Gastrocnemius medialis (tissue), 4 donors: ENCODE measurements at places on chromosomes 5 and 9. TPM values are rescaled to one million over a fixed set of nuclear protein-coding genes. Genes with fewer than 3 reads are reported as not detected.
A peak's percentile ranks its signal among the peaks of the same experiment; 100 is the strongest.

The TSSK1B gene
- total RNA-seq, result not detected

DNA sequence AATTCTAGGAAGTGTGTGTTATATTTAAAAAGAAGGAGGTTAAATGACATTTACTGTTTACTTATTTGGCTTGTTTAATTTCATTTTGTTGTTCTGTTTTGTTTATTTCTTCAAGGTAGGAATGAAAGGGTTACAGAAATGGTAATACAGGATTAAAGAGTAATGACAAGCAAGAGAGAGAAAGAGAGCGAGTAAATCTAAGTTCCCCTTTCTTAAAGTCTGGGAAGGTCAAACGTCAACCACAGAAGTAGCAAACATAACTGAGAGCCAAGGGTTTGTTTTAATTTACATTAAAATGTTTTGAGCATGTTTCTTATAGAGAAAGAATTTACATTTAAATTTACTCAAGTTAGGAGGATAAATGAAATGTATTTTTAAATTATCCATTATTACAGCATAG lies 18.7 kb downstream of the HCN1 start:
- no peak for DNase-seq

DNA sequence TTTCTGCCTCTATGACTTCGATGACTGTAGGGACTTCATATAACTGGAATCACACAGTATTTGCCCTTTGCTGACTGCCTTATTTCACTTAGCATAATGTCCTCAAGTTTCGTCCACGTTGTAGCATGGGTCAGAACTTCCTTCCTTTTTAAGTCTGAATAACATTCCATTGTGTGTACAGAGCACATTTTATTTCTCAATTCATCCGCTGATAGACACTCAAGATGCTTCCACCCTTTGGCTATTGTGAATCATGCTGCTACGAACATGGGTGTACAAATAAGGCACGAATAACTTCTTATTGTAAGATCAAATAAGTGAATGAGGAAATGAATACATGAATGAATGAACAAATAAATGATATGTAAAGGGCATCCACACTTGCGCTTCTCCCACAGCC lies 13.0 kb downstream of the BARX1 start:
- no peak for DNase-seq

- no peak for DNase-seq
These were observed 138.9 kb downstream of the FBN2 start for GRCh38 chr5:128399111-128399510.

GRCh38 chr5:127587246-127587917 lies 61.5 kb upstream of the CTXN3 start:
- DNase-seq, result no peak

DNA sequence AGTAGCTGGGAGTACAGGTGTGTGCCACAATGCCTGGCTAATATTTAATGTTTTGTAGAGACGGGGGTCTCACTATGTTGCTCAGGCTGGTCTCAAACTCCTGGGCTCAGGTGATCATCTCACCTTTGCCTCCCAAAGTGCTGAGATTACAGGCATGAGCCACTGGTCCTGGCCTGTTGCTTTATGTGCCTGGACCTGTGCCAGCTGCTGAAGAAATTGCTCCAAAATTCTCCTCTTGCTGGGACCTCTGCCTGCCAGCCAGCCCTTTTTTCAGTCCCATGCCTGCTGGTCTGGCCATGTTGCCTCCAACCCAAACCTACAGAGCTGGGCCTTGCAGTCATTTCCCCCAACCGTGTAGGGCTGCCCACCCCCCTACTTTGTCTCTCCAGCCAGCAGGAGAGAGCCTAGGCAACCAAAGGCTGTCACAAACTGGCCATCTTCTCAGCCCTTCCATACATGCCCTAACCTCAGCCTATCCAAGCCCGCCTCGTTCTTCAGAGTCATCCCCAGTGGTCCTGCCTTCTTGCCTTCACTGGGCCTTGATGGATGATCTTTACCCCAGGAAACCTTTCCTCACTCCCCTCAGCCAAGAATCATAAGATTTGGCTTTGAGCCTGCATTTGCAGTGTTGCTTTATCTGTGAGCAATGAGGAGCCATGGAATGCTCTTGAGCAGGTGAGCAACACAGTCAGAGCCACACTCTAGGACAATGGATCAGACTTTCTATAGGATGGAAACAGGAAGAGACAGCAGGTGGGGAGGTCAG lies 27.4 kb upstream of the SYNPO start:
- peak; percentile 58 for DNase-seq

DNA sequence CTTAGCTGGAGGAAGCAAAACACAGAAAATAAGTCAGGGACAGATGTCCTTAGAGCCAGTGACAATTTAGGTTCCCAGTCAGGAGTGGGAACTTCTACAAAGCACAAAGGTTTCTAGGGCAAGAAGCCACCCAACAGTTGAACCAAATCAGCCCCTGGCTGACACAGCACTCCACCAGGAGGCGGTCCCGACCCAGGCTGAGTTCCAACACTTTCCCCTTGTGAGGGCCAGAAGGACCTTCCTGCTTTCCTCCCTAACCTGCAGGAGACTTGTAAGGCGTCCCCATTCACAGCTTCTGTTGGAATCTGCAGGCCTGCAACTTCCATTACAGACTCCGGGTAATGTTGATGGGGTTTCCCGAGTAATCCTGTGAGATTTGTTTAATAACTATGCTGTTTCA lies 416.4 kb upstream of the IRX1 start:
- DNase-seq, result no peak

- no peak for DNase-seq
These were observed 112.5 kb upstream of the LARP1 start for GRCh38 chr5:154642499-154643245.

The FOXI1 gene
- not detected for total RNA-seq

The C5 gene
- total RNA-seq, result 0.22 TPM

GRCh38 chr9:136660971-136661550 lies 1.7 kb upstream of the EGFL7 start:
- DNase-seq, result no peak

The OMD gene
- total RNA-seq, result 4.0 TPM

- DNase-seq, result peak; percentile 15
These were observed 383.8 kb downstream of the TMEM232 start for GRCh38 chr5:110342683-110343082.

GRCh38 chr9:129253803-129254381 lies 75.8 kb upstream of the IER5L start:
- DNase-seq, result no peak

- no peak for DNase-seq
These were observed 30.7 kb upstream of the CORO2A start for GRCh38 chr9:98222885-98223691.

- no peak for DNase-seq
These were observed 117.5 kb upstream of the OR13F1 start for GRCh38 chr9:104386425-104387069.

GRCh38 chr5:112757468-112758208 lies 20.0 kb downstream of the APC start:
- DNase-seq, result no peak

The GABRA1 gene
- total RNA-seq, result not detected

The SMIM33 gene
- total RNA-seq, result not detected

DNA sequence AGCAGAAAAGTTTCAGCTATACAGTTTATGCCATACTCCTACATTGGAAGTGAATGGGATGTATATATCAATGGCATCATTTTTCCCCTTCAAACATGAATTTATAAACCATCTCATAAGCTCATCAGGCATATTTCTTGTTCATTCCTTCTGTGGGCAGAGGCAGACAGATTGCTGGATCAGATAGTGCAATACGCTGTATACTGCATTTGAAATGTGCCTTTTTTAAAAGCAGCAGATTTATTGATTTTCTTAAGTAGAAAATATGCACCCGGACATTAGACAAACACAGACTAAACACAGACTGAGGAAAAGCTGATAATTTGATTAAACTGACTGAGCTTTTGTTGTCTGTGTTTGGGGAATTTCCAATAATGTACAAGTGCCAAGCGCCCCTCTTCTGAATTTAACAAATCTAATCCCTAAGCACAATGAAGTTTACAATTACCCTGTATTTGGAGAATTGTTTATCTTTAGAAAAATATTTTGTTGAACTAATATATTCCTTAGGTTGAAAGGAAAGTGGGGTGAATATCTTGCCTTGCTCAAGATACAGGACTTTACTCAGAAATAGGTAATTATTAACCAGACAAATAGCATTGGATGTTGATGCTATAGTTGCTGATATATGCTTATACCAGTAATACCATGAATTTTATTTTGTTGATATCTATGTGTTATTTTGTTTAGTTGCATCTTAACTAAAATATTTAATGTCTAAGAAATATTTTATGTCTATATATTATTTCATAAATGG lies 566.6 kb upstream of the MEF2C start:
- no peak for DNase-seq

DNA sequence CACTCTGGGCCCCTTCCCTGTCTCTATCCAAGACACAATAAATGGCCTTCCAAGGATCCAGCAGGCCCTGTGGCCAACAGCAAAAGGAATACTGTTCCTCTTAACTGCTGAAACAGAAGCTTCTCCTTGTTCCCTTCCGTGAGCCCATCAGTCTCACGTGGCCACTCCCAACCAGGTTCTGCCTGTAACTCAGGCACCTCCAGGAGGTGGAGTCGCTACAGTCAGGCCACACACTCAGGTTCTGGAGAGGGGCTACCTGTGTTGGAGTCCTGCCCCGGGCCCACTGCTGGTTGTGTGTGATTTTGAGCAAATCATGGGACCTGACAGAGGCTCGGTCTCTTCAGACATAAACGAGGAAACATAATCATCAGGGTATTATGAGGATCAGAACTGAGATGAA lies 10.3 kb downstream of the FAT2 start:
- DNase-seq, result no peak

DNA sequence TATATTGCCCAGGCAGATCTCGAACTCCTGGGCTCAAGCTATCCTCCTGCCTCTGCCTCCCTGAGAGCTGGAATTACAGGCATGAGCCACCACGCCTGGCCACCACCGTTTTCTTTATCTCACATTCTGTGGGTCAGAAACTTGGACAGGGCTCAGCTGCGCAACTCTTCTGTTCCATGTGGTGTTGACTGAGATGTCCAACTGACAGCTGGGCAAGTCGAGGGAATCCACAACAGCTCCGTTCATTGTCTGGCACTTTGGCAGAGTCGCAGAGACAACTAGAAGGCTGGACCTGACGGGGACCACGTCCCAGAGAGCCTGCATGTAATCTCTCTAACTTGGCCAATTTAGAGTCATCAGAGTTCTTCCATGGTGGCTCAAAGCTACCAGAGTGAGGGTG lies 36.2 kb upstream of the AOPEP start:
- DNase-seq, result no peak

The CDC42SE2 gene
- 29.6 TPM for total RNA-seq

- no peak for DNase-seq
These were observed 120.6 kb upstream of the ASTN2 start for GRCh38 chr9:117535434-117535833.

The HEMGN gene
- 0.16 TPM for total RNA-seq

GRCh38 chr5:53211799-53212198 lies 102.2 kb upstream of the MOCS2 start:
- no peak for DNase-seq

The KLF4 gene
- 44.6 TPM for total RNA-seq

DNA sequence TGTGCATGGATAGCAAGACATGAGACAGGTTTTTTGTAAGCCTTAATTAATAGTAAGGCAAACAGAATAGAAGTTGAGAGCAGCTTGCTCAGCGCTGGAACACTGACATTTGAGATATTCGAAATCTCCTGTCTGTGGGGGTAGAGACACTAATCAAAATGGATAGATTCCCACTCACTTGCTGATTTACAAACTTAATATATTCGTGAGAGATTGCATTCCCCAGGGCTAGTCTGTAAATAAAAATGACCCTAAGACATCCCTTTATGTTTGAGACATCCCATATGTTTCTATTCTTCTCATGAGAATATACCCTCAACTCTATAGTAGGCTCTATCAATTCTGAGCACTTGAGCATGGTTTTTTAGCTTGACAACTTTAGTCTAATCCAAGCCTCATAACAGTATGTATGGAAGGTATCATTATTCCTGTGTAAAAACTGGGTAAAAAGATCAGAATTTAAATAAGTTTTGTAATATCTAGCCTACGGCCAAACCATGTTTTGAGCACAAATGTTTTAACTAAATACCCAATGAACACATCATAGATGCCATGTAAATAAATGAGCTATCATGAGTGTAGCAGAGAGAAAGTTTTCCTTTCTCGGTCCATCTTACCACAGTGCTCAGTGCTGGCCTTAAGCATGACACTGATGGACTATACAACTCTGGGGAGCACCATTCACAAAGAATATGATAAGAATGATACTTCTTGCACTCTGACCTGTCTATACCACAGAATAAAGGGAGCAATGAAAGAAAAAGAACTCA lies 609.2 kb downstream of the PSAT1 start:
- no peak for DNase-seq

DNA sequence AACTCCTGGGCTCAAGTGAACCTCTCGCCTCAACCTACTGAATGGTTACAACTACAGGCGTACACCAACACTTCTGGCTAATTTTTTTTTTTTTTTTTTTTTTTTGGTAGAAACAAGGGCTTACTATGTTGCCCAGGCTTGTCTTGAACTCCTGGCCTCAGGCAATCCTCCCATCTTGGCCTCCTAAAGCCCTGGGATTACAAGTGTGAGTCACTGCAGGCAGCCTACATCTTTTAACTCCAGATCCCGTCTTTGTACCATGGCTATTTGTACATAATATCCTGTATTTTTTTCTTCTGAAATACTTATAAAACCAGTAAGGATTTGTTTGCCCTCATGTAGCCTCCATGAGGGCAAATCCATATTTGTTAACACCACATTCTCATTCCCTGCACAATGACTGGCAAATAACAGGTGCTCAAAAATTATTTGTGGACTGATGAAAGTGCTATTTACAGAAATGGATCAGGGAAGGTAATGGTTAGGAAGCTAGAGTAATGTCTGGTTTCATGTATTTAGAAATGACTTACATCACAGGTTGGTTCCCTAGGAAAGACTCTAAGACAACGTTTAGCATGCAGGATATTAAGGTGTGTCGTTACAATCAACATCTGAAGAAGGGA lies 51.9 kb upstream of the POU5F2 start:
- DNase-seq, result no peak

The PRDM9 gene
- total RNA-seq, result not detected

DNA sequence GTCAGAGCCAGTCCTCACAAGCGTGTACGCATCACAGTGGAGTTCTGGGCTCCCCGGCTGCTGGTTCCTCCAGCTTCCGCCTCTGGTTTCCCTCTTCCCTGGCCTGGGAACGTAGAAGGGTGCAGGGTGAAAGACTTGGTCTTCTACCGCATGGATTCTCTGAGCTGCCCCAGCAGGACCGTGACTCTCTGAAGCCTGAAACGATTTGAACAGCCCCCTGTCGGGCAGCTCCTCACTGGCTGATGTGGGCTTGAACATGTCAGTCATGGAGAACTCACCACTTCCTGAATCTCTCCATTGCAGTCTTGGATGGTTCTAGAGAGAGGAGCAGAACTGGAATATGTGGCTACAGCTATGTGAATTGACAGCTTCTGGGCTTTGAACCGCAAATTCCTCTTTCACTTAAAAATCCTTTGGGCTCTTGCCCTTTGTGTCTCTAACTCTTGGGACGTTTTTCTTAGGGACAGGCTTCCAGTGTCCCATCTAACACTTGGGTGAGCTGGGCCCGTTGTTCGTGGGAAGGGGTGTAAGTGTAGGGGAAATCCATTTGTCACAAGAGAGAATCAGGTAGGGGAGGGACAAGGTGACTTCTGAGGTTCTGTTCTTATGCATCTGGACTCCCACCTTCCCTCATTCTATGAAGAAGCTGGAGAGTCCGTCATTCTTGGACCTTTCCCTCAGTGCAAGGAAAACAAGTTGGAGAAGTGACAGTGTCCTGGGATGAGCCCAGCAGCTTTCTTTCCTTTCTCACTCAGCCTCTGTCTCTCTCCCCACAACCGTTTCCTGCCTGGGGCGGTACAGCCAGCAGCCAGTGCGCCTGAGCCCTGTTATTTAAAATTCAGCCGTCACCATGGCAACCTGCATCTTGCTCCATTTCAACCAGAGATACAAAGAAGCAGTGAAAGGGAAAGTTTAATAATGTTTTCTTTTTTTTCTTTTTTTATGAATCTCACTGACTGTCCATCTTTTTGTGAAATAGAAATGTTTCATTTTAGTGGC lies 84.7 kb downstream of the PTTG1 start:
- no peak for DNase-seq
